ENCODE measurements at places on chromosomes 7 and 10. TPM values are rescaled to one million over a fixed set of nuclear protein-coding genes. Genes with fewer than 3 reads are reported as not detected.

The PRKAG2 gene
- total RNA-seq: 8.2 TPM

The CTTNBP2 gene
- 16.3 TPM for total RNA-seq

The SH2D4B gene
- total RNA-seq: not detected

The ABCC2 gene
- total RNA-seq: 0.60 TPM

The PBLD gene
- 6.4 TPM for total RNA-seq

The DGKI gene
- 1.9 TPM for total RNA-seq

Measured in bronchial smooth muscle cell (primary cell).